ENCODE measurements at places on chromosomes 6 and 20.

DNA sequence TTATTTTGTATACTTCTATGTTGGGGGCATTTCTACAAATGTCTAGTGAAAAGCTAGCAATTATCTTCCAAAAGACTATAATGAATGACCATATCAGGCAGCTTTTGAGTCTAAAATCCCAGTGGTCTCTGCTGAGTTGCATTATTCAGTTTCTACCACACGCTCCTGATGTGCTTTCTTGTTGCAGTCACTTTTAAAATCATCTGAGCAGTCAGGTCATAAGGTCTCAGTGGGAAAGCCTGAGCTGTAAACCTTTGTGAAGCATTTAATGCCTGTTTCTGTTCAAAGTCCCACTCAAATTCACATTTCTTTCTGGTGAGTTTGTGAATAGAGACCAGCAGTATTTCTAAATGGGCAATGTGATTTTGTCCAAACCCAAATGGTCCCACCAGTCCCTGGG lies 1681.5 kb downstream of the HACE1 start:
- no peak for DNase-seq

GRCh38 chr6:10412461-10413261 lies 2.2 kb downstream of the TFAP2A start:
- DNase-seq = peak; percentile 52

GRCh38 chr6:166657531-166657930 lies 30.5 kb upstream of the RPS6KA2 start:
- DNase-seq = no peak

DNA sequence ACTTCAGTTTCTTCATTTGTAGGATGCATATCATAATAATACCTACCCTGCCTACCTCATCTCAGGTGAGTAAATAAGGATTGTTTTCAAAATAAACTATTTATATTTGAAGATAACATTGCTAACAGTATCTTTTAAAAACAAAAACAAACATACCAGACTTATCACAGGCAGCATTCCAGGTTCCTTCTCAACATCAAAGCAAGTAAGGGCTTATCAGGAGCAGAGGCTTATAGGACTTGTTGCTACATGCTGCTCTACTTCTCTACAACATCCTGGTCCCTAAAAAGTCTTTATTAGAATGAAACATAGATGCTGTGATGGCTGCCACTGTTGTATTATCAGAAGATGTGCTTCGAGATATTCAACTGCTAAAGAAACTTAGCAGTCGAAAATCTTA lies 149.2 kb upstream of the PRDM1 start:
- no peak for DNase-seq

GRCh38 chr6:100378576-100378975 lies 86.1 kb downstream of the SIM1 start:
- DNase-seq = no peak

DNA sequence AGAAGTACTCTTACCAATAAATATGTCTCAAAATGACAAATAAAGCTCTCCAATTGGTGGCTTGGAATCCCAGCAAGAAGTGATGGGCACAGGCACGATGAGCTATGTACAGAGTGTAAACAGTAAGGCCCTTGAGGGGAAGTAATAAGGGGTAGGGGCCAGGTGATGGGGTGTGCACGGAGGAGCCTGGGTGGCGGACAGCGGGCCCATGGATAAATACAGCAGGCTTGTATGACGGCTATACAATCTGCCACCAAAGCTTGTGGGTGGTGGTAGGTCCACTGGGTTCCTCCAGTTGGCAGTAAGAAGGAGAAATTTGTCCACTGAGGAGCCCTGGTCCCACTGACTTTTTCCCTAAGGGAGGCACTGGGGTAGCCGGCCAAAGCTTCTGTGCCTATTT lies 205.4 kb upstream of the RNF24 start:
- DNase-seq = no peak

DNA sequence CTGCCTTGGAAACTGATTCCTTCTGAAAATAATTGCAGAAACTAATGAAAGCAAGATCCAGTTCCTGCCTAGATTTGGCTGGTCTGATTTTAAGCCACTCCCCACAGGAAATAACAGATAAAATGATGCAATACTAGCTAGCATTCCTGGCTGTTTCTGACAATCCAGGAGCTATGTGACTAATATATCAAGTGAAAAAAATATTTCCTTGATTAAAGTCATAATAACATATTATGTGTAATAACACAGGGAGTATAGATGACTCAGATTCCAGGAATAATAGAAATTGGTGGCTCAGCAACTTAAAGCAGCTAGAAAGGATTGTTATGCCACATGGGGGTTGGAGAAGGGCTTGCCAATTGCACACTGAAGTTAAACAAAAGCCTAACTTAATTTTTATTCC lies 182.7 kb upstream of the SALL4 start:
- peak; percentile 72 for DNase-seq

- no peak for DNase-seq
Observed at GRCh38 chr6:90428514-90428913, 131.9 kb upstream of the BACH2 start.

- DNase-seq = no peak
Observed at GRCh38 chr20:992801-993535, 9.1 kb downstream of the RSPO4 start.

GRCh38 chr6:168305096-168305749 lies 14.4 kb downstream of the DACT2 start:
- no peak for DNase-seq

DNA sequence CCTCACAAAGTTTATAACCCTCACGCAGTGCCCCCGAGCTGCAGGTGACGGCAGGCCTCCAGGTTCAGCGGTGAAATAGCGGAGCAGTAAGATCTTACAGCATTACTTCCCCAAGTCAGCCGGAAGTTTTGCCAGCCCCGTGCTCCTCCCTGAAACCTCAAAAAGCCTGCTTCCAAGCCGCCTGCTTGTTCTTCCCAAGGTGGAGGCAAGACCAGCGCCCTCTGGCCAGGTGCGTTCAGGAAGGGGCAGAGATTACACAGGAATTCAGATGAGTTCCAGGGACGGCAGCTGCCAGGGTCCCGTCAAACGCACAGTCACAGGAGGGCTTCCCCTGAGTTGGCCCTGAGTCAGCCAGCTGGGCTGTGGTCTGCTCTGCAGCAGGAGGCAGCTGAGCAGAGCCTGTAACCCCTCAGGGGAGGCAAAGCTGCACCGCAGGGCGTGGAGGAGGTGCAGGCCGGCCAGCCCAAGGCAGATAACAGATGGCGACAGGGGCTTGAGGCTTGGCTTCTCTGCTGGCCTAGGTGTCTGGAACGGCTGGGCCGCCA lies 124.1 kb upstream of the RPS6KA2 start:
- DNase-seq = no peak

GRCh38 chr6:41257369-41258195 lies 28.9 kb downstream of the TREM1 start:
- DNase-seq = no peak

GRCh38 chr6:93447874-93448273 lies 28.5 kb upstream of the EPHA7 start:
- no peak for DNase-seq

DNA sequence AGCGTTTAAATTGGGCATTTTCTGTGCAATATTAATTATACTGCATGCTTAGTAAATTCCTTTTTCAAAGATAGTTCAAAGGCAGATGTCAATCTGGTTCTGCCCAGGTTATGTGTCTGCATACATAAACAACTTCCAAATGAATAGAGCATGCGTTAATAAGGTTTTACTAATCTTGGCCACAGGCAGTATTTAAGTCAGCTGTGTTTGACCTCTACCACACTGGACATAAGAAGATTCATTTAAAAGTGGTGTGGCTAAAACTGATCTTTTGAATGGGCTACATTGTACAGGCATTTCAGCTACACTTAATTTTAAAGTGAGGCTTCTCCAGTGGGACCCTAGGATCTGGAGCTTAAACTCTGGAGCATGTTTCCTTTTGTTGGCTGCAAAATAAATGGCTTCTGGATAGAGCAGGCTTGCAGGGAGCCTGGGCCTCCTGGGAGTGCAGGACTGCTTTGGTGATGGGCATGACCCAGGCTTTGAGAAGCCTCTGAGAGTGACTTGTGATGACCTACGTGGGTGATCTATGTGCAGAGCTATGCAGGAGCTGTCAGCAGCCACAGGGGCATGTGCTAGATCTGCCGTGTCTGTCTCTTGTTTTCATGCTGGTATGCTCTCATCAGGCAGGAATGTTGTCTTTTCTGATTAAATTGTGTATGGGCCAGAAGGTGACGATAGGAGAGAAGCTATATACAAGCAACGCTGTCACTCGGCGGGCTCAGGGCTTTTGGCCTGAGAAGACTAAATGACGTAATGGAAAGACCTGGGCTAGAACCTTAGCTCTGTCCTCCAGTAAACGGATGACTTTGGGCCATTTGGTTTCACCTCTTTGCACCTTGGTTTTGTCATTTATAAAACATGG lies 331.2 kb downstream of the QKI start:
- peak; percentile 61 for DNase-seq

- DNase-seq = no peak
Observed at GRCh38 chr6:48630511-48630910, 519.5 kb upstream of the PTCHD4 start.

- DNase-seq = no peak
Observed at GRCh38 chr6:166251655-166252054, 56.5 kb downstream of the PRR18 start.

- DNase-seq = no peak
Observed at GRCh38 chr6:155411154-155412052, 44.2 kb downstream of the NOX3 start.

GRCh38 chr6:10386756-10387654 lies 27.9 kb downstream of the TFAP2A start:
- no peak for DNase-seq

DNA sequence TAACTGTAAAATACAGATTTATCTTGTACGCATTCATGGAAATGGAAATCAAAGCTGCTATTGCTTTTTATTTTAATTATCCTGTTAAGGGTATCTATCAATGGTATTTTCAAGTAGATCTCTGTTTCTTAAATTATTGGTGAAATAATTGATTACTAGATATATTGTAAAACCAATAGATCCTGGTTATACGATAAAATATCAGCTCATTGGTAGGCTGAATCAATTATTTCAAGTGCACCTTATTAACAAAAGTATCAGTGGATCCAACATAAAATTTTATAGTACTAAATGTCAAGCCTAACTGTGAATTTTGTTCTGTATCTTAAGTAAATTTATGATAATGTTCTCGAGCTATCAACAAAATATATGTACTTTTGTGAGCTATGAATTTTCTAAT lies 21.8 kb downstream of the PARD6B start:
- no peak for DNase-seq

DNA sequence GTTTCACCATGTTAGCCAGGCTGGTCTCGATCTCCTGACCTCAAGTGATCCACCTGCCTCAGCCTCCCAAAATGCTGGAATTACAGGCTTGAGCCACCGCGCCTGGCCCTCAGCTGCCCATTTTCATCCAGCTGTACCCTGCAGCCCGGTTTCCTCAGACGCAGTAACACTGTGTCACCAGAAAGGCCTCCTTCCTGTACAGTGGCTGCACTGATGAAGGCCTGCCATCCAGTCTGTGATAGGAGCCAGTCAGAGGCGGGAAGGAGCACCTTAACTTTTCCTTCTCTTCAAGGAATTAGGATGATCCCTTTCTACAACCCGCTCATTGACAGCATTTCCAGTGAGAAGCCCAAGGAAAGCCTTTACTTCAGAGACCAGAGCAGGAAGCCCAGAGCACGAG lies 75.9 kb downstream of the GFOD1 start:
- DNase-seq = no peak

- no peak for DNase-seq
Observed at GRCh38 chr6:46010771-46011170, 4.9 kb downstream of the CLIC5 start.

GRCh38 chr20:45053430-45054351 lies 47.2 kb downstream of the KCNS1 start:
- no peak for DNase-seq

- DNase-seq = peak; percentile 61
Observed at GRCh38 chr20:53941680-53942471, 128.5 kb downstream of the BCAS1 start.

- no peak for DNase-seq
Observed at GRCh38 chr6:167803816-167804215, 22.9 kb upstream of the AFDN start.

DNA sequence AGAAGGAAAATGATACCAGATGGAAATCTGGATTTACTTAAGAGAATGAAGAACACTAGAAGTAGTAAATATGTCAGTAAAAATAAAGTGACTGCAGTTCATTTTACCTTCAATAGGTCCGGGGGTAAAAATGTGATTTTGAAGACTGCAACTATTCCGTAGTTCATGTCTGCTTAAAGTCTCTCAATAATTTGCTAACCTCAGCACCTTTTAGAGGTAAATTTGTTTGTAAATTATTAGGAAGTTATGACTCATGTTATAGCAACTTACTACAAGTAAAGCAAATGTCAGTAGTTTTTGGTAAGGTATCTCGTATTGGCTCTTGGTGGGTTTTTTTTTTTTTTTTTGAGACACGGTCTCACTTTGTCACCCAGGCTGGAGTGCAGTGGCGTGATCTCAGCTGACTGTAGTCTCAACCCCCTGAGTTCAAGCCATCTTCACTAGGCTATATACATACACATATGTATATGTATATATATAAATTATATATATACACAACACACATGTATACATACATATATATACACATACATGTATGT lies 32.1 kb downstream of the BICRAL start:
- DNase-seq = no peak

- DNase-seq = peak; percentile 66
Observed at GRCh38 chr6:107729098-107729497, 95.0 kb downstream of the SCML4 start.

GRCh38 chr20:25514195-25514594 lies 71.1 kb downstream of the NINL start:
- no peak for DNase-seq

DNA sequence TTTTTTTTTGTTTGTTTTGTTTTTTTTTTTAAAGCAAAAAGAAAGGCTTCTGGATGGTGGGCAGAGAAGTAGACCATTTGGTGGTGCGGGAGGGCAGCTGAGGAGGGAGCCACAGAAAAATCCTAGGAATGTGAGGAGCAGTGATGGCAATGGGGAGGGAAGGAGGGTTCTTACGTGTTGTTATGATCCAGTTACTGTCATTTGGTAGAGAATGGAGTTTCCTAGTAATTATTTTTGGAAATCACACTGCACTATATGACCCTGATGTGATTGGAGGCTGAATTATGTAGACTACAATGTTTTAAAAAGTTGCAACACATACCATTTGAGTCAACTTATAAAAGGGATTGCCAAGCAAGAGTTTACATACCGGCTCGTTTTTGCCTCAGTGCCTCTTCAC lies 22.1 kb downstream of the ADGRF5 start:
- DNase-seq = no peak
